ENCODE measurements at places on chromosomes 3 and 15. TPM values are rescaled to one million over a fixed set of nuclear protein-coding genes. Genes with fewer than 3 reads are reported as not detected.

DNA sequence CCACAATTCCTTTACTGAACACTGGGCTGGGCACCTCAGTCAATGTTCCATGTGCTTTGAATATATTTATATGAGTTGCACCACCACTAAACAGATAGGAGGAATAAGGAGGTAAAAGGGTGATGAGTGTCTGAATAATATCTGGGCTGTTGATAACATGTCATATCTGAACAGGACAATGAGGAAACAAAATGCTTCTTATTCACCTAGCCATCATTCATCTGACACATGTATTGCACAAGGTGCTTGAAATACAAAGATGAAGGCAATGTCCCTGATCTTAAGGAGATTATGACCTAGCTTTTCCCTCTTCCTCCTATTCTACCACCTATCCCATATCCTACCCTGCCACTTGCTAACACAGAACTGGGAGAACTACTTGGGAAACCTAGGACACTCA lies 8.0 kb upstream of the CERS3 start:
- DNase-seq = no peak

MYL3 gene
- not detected for total RNA-seq

GRCh38 chr3:152291649-152292066 lies 22.9 kb downstream of the MBNL1 start:
- no peak for DNase-seq

GREM1 gene
- 0.13 TPM for total RNA-seq

- DNase-seq = no peak
These were observed 297.6 kb upstream of the CHRNA7 start for GRCh38 chr15:31732726-31733125.

DNA sequence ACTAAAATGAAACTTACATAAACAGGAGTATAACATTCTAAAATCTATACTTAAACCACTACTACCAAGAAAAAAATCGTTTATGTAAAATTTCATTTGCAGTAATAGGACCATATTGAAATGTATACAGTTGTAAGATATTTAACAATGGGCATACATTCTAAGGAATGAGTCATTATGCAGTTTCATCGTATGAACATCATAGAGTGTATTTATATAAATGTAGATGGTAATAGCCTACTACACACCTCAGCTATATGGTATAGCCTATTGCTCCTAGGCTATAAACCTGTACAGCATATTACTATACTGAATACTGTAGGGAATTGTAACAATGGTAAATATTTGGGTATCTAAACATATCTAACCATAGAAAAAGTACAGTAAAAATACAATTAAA lies 79.5 kb downstream of the DPH6 start:
- DNase-seq = no peak

- DNase-seq = no peak
These were observed 57.4 kb downstream of the UMPS start for GRCh38 chr3:124787476-124788195.

DNA sequence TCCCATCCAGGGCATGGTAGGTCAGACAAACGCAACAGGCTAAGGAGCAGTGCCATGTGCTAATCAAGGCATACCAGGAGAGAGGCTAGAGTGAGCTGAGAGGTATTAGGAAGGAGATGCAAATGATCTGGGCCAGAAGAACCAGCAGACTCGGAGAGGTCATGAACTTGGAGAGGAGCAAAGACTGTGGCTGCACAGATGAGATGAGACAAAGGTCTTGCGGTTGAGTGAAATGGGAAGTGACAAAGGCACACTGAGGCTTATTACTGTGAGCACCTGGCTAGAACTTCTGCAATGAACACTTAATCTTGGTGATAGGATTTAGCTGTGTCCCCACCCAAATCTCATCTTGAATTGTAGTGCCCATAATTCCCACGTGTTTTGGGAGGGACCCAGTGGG lies 380.2 kb downstream of the ULK4 start:
- no peak for DNase-seq

- DNase-seq = peak; percentile 70
These were observed 133.4 kb upstream of the SMAD3 start for GRCh38 chr15:66931768-66932633.

SPATA16 gene
- not detected for total RNA-seq

ALDH1A3 gene
- total RNA-seq = 33.9 TPM

GRCh38 chr15:35013370-35013769 lies 25.3 kb upstream of the ZNF770 start:
- no peak for DNase-seq

RLBP1 gene
- not detected for total RNA-seq

ATP6V1A gene
- 156 TPM for total RNA-seq

DNA sequence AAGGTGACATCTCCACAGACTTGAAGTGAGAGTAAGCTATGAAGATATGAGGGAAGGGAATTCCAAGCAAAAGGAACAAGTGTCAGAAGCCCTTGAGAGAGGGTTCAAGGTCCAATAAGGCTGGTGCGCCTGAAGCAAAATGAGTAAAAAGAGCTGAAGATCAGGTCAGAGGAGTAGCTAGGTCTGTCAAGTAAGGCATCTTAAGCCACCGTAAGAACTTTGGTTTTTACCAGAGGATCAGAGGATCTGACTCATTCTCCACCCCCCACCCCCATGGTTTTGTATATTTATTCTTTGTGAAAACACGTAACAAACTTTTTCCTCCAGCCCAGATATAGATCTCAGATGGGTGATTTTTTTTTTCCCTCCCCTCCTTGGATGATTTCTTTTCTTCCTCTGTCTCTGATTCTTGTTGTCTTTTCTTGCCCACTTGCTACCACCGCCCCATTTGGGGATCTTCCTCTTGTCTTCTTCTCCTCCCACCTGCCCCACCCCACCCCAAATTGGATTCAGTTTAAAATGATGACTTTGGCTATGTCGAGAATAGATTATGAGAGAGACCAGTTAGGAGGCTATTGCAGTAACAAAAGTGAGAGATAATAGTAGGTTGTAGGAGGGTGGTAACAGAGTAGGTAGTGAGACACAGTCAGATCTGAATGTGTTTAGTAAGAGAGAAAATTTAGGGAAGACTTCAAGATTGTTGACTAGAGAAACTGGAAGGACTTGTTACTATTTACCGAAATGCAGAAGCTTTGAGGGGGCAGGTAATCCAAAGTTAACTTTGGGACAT lies 6.1 kb downstream of the TRMT10C start:
- DNase-seq = no peak

- no peak for DNase-seq
These were observed 23.6 kb downstream of the NBEAL2 start for GRCh38 chr3:47003056-47003410.

- DNase-seq = no peak
These were observed 21.6 kb downstream of the NGRN start for GRCh38 chr15:90287101-90287500.

DNA sequence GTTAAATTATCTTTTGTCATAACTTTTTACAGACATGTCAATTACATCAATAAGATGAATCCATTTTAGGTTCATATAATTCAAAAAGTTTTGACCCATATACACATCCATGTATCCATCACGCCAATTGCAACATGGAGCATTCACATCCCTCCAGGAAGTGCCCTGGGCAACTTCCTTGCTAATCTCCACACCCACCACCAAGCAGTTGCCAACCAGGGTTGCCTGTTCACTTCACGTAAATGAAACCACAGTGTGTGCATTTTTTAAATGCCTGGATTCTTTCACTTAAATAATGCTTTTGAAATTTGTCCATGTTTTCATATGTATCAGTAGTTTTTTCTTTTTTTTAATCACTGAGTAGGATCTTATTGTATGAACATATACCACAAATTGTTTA lies 40.7 kb upstream of the LYZL4 start:
- no peak for DNase-seq

PCOLCE2 gene
- 0.13 TPM for total RNA-seq

FOXP1 gene
- 56.7 TPM for total RNA-seq

GRCh38 chr3:113697500-113698090 lies 1.2 kb upstream of the USF3 start:
- no peak for DNase-seq

TRIM71 gene
- under 0.01 TPM for total RNA-seq

CCDC50 gene
- total RNA-seq = 97.0 TPM

EAF2 gene
- total RNA-seq = 0.51 TPM

- DNase-seq = no peak
These were observed 428.5 kb upstream of the CNTN3 start for GRCh38 chr3:75042941-75043340.

GRCh38 chr15:70610541-70610940 lies 152.8 kb downstream of the UACA start:
- DNase-seq = no peak

GRCh38 chr3:183242431-183242830 lies 10.6 kb upstream of the B3GNT5 start:
- DNase-seq = no peak

ANKRD34C gene
- not detected for total RNA-seq

DNA sequence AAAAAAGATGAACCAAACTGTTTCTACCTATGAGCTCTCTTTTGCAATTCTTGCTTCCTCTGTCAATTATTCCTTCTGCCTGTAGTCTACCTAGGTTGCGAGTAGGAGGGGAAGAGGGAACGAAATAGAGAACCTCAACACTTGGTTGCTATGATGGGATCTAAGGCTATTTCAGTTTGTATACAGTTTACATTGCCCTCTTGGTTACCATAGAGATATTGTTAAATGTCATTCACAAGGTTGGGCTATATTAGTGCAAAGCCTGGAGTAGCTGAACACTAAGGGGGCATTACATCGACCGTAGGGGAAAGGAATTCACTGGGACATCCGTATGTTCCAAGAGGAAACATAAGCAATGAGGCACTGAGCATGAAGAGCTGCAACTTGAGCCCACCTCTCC lies 276.9 kb downstream of the GBE1 start:
- no peak for DNase-seq

DNA sequence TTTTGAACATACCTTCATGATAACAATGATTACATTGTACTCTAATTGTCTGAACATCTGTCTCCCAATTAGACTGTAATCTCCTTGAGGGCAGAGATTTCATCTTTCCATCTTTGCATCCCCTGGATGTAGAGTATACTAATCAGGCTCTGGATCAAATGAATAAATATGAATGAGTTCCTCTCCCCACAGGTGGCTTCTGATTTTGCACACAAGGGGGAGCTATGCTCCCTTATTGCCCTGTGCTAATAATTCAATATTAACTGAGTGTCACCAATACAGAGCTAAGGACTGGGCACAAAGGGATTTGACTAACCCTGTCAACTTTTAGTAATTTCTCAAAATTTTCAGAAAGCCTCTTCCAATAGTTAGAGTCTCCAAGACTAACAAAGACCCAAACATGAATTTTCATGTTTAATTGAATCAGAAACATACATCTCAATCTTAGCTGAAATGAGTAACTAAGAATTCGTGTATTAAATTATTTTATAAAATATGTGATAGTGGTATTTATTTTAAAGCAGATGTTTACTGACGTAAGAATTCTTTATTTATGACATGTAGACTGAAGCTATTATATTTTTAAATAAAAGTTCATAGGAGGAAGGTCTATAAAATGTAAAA lies 3.0 kb downstream of the DUOXA1 start:
- DNase-seq = peak; percentile 41

DNA sequence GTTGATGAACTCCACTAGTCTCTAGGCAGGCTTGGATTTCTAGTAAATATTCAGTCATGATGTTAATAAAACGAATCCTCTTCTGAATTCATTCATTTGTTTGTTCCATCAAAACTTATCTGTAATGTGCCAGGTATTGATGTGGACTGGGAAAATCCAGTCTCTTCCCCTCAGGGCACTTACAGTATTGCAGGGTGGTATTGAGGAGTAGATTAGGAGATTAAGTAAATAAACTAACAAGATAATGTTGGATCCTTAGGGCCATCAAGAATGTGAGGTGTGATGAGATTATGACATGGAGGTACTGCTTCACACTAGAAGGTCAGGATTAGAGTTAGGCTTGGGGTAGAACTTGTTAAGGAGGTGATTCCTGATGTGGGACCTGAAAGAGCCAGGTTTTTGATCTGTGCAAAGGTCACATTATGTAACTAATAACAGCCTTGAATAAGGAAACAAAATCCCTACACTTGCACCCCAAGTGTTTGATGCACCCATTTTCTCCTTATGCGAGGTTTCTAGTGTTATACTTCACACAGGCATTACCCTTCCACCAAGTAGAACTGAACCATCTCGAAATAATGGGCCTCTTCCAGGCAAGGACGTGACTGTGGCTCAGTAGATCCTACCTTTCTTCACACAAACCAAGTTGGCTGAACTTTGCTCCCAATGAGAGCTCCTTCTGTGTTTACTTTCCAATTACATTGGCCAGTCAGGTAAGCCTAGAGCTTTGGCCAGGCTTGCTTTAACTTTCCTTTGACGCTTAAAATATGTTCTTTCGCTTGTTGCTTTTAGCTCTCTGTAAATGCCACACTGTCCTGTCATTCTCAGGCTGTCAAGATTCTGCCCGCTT lies 16.7 kb downstream of the MCTP2 start:
- no peak for DNase-seq

DNA sequence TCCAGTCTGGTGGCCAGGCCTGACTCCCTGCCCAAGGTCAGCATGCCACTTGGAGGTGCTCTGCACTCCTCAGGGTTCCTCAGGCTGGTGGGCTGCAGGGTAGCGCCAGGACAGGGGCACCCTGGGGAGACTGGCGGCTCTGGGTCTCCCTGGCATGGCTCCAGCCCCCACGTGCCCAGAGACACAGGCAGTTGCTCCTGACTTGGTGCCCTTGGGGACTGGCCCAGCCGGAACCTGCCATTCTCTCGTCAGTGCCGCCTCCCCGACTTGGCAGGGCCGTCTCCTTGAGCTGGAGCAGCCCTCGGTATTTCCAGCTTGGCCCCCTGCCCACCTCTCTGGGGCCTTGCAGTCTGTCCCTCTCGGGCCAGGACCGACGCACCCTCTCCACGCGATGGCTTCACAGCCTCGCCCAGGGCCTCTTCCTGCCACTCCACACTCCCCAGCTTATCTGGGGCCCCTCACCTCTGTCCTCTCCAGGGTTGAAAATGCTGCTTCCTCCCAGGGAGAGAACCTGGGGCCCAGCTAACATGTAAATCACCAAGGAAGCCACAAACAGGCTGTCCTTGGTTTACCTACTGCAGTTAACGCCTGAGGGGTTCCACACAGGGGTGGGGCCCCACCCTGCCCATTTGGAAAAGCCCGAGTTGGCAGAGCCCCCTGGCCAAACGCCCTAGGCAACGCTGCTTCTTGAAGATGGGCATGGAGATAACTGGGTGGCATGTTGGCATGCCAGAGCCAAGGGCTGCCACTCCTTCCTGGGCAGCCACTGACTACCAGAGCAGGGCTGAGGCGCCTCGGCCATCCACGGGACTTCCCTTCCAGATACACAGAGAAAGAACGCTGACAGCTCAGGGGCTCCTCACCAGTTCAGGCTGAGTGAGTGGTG lies 61.4 kb downstream of the SMAD6 start:
- no peak for DNase-seq

NDUFB4 gene
- 20.8 TPM for total RNA-seq

ALS2CL gene
- total RNA-seq = 5.4 TPM

MOBP gene
- not detected for total RNA-seq

CCR3 gene
- not detected for total RNA-seq

GRCh38 chr3:148202386-148202785 lies 495.3 kb upstream of the AGTR1 start:
- no peak for DNase-seq

OXTR gene
- total RNA-seq = 1.3 TPM

DNA sequence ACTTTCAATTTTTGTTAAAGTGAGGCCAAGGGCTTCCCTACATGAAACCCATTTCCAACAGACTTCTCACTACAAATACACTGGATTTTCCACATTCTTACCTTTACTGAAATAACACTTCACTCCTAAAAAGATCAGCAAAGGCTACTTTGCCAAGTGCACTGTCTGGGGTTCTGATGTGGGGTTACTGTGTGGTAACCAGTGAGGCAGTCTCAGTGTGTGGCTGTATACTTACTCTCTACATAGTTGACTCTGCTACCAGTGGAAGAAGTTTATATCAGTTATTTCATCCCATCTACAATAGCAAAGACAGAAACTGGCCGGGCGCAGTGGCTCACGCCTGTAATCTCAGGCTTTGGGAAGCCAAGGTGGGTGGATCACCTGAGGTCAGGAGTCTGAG lies 5.6 kb downstream of the WDR82 start:
- DNase-seq = no peak

Data from dermis microvascular lymphatic vessel endothelial cell (primary cell).